CD4-positive, alpha-beta T cell treated with Interleukin-6 at 100 ng/mL for 8 hours (primary cell): ENCODE measurements at places on chromosomes 12 and 14.

DNA sequence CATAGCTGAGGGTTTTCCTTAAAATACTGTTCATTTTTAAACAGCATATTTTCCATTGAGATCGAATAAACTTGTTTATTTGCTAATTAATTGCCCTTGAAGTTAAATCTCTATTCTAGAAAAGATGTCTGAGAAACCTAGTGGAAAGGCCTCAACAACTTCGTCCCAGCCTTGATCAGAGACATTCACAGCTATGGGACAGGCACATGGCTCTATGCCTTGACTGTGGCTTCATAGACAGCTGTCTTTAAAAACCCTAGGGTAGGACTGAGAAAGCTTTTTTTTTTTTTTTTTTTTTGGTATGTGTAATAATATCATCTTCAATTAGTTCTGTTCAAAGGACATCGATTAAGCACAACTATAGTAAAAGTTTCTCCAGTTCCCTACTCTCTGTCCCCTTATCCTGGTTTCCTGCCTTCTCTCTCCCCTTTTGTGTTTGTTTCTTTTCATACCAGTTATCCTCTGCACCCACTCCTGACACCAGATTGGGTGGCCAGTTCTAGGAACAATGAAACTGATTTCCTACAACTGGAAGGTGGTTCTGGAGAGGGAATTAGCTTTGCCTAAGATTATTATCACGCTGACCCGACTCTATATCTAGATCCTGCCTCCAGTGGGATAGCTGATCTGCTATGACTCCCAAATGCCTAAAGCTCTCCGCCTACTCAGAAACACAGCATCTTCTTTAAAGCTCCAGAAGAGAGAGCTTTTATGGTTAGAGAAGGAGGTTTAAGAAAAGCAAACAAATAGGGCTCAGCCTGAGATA lies 20.3 kb downstream of the SOCS2 start:
- DNase-seq, result no peak

- peak; percentile 75 for DNase-seq
Measured at GRCh38 chr14:94132285-94132887, 3.0 kb upstream of the IFI27L2 start.

DNA sequence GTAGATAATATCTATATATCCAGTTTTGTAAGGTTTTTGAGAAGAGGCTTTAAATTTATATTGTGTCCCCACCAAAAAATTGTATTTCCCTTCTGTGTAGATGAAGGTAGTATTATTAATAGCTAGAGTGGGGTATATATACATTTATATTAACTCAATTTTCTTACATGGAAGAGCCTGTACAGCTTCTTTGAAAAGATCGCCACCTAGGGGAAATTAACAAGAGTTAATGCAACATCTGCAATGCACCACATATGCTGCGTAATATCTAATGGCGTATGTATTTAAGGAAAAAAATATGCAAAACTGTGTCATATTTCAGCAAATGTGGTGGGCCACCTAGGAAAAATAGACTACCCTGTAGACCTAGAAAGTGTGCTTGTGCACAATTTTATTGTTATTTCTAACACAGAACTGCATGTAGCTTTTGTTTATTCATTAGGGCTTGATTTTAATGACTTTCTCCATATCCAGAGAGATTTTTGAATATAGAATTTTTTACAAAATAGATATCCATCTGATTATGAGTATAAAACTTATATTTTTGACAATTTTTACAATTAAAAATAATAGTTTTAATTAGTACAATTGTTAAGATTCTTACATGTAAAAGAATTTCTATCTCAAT lies 14.0 kb downstream of the CCER1 start:
- no peak for DNase-seq

DNA sequence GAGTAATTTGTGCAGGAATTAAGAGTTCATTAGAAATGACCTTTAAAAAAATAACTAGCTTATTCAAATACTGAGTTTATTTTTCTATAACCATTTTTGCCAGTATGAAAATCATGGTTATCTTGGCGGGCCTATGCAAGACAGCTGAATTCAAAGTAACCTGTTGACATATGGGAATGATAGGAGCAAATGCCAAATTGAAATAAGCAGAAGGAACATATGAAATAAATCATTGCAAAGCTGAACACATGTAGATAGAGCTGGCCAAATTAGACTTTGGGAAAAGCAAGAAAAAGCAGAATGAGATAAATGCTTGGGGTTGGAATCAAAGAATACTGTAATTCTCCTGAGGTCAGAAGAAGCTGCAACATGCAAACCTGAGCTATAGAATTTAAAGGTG lies 372.5 kb downstream of the ADAMTS20 start:
- DNase-seq, result no peak

DNA sequence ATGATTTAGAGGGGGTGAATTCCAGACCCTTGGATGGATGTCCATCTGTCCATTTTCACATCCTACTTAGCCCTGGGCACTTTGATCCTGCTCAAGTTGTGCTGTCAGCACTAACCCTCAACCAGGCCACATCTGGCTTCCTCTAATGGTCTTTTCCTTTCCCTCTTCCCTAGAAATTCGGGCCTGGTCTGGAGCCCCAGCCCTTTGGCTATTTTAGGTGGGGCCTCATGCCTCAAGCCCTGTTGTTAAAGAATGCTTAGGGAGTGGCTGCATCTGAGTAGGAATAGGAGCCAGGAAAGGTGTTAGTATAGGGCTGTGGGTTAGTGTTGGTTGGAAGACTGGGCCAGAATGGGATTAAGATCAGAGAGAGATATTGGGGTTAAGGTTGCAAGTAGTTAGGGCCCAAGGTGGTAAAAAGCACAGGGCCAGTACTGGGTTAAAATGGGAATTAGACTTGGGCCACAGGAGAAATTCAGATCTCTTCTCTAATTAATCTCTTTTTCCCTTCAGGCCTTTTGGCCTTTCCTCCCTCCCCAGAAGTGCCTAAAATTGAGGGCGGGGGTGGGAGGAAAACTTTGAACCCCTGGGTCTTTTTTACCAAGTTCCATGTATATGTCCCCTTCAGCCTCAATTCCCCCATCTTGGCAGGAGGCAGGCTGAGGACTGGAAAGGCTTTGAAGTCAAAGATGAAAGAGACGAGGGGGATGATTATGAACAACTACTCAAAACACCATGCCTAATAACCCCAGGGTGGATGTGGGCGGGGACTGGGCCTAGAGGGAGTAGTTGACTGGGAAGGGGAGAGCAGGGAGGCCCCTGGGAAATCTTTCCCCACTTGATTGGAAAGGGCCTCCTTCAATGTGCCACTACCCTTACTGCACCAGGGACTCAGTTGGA lies 4.0 kb upstream of the ZNF385A start:
- DNase-seq, result no peak

GRCh38 chr14:38105106-38105702 lies 102.5 kb upstream of the SSTR1 start:
- DNase-seq, result no peak

DNA sequence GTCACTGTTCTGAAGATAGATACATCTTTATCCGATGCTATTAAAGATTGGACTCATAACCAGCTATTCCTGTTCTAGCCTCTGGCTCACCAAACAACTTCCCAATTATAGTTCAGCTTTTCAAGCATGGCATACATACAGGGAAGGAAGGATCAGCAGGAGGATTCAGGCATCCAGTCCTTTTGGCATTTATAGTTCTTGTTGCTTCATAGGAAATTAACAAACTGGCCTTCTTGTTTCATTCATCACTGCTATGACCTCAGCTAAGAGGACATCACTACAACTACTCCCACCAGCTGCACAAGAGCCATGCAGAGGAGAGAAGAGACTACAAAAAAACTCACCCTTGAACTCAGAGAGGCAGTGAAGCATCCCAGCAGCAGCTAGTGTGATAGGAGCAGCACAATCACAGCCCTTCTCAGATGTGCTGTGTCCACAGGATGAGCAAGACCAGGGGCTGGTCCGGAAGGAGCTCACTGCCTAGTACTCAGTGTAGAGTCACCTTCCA lies 100.5 kb downstream of the SPTSSA start:
- no peak for DNase-seq

DNA sequence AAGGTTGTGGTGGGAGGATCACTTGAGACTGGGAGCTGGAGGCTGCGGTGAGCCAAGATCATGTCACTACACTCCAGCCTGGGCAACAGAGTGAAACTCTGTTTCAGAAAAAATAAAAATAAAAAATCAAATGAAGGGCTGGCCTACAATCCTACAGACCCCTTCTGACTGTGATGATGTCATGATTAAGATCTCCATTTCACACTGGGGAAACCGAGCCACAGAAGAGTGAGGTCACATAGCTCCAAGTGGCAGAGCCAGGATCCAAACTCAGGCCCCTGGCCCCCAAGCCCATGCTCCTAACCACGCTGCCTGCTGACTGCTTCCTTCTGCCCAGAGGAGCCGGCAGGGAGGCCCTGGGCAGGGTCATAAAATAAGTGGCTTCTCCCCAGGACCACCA lies 258.0 kb upstream of the FKBP4 start:
- no peak for DNase-seq
